ENCODE measurements at places on chromosomes 5 and 9.

- no peak for DNase-seq
Measured at GRCh38 chr9:137544176-137544760, 5.9 kb downstream of the PNPLA7 start.

GRCh38 chr9:33320568-33321261 is 30.4 kb downstream of the NFX1 start:
- no peak for DNase-seq

DNA sequence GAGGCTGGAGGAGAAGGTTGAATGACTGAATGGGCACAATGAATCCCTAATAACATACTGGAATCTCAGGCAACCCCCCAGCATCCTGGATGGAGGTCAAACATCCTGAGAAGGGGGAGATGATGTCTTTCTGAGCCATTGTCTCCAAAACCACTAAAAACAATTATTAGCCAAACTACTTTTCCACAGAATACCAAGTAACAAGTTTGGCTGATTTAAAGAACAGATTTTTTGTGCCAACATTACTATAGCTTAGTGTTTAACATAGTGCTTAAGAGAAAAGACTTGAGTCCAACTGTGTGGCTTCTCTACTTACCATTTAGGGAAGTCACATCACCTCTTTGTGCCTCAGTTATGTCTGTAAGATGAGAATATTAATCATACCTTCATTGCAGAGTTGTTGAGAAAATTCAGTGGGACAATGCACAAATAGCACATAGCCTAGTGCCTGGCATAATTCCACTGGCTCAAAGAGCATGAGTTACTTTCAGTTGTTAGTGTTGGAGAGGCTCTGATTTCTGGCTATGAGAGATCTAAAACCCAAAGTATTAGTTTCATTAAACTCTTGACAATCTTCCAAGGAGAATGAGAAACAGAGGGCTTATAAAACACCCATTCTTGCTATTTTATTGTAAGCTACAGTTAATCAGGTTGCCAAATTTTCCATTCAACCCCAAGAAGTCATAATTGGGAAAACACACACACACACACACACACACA is 111.3 kb upstream of the NR3C1 start:
- no peak for DNase-seq

- DNase-seq: no peak
Measured at GRCh38 chr9:112371060-112371459, 8.8 kb upstream of the HSDL2 start.

- peak; percentile 7 for DNase-seq
Measured at GRCh38 chr5:74647096-74647495, 6.6 kb upstream of the ENC1 start.

DNA sequence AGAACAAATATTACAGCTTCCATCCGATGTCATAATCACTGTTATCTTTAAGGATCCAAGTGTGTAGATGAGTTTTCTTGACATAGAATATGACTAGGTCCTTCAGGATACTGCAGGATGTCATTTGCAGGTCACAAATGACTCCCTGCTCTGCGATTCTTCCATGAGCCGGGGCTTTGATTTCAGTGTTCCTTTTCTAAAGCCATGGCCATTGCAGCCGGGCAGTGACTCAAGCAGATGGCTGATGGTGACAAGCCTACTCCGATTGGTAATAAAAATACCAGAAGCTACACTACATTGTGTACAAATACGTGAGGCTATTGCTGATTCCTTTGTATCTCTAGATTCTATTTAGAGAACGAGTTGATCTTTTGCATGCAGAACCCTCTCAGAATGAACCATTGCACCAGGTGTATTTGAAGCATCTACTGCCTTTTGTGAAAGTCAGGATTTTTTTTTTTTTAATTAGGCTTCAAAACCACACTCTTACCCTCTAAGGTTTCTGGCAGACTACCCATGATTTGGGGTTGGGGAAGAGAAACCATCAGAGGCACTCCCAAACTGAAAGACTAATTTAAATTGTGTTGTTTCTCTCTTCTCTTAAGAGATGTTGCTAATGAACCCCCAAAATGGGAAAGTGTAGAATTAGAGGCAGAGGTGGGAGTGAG is 271.0 kb upstream of the ADRA1B start:
- DNase-seq: no peak

DNA sequence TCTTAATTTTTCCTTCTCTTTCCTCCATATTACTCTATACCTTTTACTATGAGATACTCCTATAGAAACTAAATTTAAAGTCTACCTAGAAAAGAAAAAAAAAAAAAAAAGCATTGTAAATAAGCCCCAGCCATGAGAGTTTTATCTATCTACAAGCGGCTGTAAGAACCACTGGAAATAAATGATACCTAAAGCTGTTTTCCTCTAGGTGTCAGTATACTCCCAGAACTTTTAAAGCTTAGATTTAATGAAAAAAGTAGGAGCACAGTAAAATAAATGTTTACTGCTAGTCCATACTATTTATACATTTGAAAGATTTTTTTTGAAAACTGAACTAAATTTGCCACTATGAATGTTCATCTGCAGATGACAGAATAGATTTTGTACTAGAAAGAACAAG is 26.2 kb downstream of the TYRP1 start:
- peak; percentile 9 for DNase-seq

DNA sequence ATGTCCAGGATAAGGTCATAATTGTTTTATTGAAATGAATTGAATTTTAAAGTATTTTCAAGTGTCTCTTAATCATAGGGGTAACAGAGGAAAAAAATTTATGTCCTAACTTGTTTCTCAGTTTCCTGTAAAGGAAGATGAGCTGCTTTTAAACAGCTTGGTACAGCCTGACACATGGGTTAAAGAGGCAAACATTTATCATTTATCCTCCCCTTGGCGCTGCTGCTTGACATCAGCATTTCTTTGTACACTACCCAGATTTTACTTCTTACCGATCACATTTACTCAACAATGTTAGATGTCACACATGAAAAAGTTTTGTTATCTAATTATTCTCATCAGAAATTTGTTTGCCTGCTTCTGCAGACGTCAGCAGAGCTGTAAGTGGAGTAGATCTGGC is 79.4 kb upstream of the CTSL start:
- no peak for DNase-seq

DNA sequence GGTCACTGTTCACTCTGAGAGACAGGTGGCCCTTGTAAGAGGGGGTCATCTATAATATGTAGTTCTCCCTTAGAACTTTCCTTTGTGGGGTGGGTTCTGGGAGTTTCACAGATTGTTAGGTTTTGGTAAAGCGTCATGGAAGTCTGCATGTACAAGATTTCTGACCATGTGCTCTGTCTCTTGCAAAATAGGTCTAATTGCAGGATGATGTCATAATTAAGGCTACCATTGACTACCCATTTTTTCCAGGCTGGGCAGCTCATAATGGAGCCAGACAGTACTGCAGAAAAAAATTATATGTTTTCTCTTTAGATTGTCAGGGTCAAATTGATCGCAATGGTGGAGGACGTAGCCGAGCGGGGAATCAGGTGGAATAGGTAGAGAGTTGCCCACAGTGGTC is 3.7 kb upstream of the GM2A start:
- DNase-seq: no peak

DNA sequence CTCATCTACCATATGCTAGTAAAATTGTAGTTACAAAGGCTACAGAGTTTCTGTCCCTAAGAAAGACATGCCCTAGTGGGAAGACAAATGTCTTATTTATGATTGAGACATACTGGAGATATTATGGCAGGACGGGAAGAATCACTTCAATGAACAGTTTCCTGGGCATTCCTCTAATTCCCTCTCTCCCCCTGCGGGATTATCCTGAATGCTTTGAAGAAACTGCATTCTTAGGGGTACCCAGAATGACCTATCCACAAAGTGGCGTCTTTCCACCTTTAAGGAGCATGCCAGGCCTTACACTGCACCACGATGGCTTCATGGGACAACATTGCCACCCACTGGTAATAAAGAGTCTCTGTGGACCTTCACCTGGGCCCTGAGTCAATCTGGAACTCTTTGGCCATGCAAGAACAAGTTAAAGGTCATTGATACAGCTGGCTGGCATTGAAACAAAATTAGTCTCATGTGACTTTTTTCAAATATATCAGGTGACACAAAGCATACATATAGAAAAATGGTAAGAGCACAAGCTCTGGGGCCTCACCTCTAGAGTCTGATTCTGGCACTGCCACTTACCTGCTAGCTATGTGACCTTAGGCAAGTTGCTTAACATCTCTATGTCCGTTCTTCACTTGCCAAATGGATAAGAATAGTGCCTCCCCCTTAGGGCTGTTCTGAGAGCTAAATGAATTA is 32.0 kb downstream of the ANKRD55 start:
- peak; percentile 60 for DNase-seq

- no peak for DNase-seq
Measured at GRCh38 chr9:7982907-7983306, 183.3 kb upstream of the DMAC1 start.

DNA sequence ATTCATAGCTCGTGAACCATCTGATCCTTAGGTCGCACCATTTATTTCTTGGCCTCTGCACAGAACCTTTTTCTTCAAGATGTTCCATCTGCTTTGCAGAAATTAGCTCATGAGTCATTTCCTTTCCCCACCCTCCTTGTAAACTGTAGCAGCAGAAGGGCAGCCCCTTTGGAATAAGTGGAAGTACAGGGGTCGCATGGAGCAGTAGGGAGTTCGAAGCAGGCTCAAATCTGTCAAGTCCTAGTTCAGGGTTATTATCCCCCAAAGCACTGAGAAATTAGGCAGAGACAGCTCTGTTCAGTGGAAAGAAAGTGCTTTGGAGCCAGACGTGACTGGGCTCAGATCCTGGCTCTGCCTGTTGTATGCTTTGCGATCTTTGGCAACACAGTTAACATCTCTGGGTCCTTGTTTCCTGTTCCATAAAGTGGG is 84.2 kb downstream of the SGCD start:
- DNase-seq: no peak

DNA sequence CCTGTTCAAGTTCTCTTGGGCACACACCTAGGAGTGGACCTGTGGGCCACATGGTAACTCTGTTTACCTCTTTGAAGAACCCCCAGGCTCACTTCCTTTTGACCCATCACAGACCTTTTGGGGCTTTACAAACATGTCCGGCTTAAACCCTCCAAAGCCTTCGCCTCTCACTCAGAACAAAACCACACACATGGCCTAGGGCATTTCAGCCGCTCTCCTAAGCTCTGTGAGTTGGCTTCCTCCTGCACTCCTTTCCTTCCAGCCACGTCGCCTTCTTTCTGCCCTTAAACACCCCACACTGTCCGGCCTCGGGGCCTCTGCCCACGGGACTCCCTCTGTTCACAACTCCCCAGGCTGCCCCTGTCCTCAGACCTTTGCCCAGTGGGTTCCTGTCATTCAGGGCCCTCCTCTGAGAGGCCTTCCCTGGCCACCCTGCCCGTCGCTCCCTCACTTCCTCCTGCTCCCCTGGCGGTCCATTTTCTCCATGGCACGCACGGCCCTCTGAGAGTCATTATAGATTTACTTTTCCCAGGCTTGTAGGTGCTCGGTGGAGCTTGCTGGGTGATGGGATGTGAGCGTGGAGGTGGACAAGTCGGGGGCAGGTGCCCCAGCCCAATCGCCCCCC is 1.9 kb downstream of the DOK3 start:
- no peak for DNase-seq

GRCh38 chr5:82487131-82487530 is 209.0 kb upstream of the RPS23 start:
- DNase-seq: no peak

DNA sequence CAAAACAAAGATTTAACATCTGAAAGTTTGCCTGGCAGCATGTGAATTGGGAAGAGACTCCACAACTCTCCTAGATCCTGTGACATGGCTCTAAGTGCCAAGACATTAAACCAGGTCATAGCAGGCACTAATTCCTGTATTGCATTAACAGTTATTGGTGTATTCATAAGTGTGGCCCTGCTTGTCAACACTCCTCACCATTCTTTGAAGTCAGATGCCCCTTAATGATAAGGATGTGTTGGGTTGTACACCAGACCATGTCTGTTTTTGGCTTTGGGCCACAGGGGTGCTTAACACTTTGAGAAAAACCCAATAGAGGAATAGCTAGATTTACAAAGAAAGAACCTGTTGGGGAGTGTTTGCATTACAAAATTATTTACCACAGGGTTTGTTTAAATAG is 43.4 kb upstream of the PDE8B start:
- no peak for DNase-seq

DNA sequence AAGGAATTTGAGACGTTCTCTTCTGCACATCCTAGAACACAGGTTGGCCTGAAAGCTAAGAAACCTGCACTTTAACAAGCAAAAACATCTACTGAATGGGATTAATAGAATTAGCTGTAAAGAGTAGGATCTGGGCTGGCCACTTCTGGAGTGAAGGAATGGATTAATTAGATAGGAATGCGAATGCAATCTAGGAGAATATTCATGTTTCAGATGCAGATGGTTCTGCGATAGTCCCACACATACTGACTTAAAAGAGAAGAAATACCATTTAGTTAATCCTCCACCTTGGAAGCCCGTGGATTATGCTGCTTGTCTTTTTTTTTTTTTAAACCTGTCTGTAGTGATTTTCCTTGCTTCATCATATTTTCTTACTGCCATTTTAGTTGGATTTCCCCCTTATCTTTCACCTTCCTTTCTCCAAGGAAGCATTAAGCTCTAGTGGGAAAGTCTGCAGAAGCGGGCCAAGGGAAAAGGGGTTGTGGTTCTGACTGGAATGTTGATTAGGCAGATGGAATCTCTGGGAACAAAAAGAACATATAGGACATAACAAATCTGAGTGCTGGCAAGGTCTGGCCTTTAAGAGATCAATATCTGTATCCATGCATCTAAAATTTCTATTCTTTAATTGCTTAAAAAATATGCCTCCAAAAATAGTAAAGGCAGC is 152.4 kb downstream of the ALDH1A1 start:
- no peak for DNase-seq

DNA sequence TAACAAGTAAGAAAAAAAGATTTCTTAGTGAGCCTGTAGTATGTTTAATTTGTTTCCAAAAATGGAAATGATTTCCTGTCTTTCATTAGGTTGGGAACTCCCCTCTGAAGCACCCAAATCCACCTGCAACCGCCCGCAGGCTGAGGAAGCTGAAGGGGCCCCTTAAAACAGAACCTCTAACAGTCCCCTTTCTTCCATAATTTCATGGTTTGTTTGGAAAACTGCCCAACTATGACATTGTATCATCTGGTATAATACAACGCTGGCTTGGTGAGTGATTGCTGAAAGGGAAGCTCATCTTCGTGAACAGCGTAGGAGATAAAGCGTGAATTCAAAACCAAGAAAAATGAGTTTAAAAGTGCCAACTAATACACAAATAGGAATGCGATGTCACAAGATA is 215.5 kb downstream of the FSTL4 start:
- no peak for DNase-seq

DNA sequence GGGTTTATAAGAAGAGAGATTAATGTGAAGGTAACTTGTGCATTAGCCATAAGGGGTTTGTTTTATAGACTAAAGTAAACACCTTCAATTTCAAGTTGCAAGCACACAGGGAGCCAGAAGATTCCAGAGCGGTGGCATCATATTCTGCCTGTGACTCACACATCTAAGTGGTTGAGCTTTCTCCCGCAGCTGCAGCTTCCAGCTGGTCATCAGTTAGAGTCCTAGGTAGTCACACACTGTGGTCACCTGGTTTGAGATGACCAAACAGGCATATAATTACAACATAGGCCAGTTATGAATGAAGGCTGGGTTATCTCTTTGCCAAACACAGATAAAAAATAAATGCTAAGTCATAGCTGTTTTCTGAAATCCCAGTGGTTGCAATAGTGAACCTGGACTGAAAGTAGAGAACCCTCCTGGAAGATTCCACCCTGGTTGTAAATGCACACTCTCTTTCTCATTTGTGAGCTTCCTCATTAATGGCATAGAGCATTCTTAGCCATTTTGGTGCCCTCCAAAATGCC is 171.3 kb downstream of the GDNF start:
- DNase-seq: no peak

- DNase-seq: no peak
Measured at GRCh38 chr9:123417289-123418051, 61.5 kb downstream of the CRB2 start.

- no peak for DNase-seq
Measured at GRCh38 chr5:145912019-145912418, 24.4 kb upstream of the SH3RF2 start.
